Smooth muscle cell of the pulmonary artery (primary cell): ENCODE measurements at places on chromosomes 5 and 9. TPM values are rescaled to one million over a fixed set of nuclear protein-coding genes. Genes with fewer than 3 reads are reported as not detected.

Gene CAVIN4
- total RNA-seq: 1.6 TPM in 2 replicates

Gene SERF1A
- 1.1 and 1.6 TPM in 2 replicates for total RNA-seq

Gene CFAP90
- total RNA-seq: not detected in 2 replicates

Gene ADGRV1
- 0.26 and 0.50 TPM in 2 replicates for total RNA-seq

Gene TEK
- 3.4 and 15.5 TPM in 2 replicates for total RNA-seq

Gene SUSD3
- 0.36 TPM in 1 of 2 replicates, not detected in the other for total RNA-seq
